ENCODE measurements at places on chromosomes 1 and 21.

GRCh38 chr1:198086051-198086745 lies 70.6 kb upstream of the NEK7 start:
- DNase-seq = no peak

- DNase-seq = peak; percentile 67
These were observed 14.1 kb downstream of the TTC3 start for GRCh38 chr21:37087188-37087587.

DNA sequence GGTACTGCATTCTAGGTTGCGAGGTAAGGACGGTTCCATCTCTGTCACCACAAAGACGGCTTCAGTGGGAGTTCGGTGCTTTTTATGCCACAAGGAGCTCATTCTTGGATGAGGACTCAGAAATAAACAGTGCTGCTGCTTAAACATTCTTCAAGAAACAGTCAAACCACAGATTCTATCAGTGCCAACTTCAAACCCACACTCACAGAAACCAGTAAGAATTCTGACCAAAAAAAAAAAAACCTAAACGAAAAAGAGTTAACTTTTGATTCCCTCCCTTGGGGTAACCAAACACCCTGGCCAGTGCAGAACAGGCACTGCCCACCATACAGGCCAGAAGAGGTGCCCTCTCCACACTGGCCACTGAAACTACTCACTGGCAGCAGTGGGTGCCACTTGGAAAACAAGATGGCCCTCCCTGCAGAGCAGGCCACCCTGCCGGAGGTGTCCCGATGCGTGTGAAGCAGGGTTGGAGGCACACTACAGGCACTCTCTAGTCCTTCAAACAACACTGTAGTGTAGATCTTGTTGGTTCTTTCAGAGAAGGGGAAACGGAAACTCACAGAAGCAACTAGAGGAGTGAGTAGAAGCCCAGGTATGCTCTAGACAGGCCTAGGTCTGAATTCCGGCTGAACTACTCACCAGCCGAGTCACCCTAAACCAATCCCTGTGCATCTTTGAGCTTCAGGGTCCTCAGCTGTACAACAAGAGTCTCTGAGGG lies 87.3 kb upstream of the TLR5 start:
- no peak for DNase-seq

DNA sequence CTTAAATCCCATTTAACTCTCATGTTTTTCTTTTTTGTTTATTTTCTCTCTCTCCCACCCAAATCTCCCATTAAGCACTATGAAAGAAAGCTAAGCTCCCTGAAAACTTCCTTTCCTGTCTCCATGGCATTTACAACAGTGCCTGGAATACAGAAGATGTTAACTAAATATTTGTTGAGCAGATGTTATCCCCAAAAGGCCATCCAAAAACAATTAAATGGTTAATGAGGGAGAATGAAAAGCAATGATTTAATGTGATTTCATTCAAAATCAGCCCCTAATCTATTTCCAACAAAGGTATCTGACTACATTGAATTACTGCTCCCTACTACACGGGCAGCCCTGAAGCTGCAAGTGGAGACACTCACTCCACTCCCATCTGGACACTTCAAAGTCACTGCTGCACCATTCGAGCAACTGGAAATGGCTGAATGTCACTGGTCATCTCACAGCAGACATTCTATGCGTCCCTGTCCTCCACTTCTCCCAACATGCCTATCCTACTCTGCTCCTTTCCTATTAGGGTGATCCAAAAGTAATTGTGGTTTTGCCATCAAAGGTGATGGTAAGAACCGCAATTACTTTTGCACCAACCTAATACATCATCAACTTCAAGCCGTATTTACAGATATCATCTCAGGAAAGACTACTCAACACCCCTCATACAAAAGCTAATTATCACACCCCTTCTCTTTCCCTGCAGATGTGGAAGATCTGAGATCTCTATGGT lies 7.5 kb downstream of the TP53BP2 start:
- DNase-seq = no peak

DNA sequence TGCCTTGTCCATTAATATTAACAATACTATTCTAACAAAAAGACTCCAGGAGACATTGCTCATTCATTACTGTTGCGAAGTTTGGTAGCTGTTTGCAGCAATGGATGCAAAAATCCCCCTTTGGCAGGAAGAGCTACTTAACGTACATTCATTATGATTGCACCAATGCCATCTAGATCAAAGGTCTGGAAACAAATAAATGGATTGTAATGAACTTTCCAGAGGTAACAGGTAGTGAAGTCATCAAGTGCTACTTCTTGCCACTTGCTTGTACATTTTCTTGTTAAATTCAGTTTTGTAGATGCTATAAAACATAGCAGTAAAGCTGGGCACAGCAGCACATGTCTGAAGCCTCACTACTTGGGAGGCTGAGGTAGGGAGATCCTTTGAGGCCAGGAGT lies 93.9 kb downstream of the DDAH1 start:
- no peak for DNase-seq

All from NCI-H82 (cell line).